Left renal pelvis (tissue), 4 donors: ENCODE measurements at places on chromosomes 7 and 10.

DNA sequence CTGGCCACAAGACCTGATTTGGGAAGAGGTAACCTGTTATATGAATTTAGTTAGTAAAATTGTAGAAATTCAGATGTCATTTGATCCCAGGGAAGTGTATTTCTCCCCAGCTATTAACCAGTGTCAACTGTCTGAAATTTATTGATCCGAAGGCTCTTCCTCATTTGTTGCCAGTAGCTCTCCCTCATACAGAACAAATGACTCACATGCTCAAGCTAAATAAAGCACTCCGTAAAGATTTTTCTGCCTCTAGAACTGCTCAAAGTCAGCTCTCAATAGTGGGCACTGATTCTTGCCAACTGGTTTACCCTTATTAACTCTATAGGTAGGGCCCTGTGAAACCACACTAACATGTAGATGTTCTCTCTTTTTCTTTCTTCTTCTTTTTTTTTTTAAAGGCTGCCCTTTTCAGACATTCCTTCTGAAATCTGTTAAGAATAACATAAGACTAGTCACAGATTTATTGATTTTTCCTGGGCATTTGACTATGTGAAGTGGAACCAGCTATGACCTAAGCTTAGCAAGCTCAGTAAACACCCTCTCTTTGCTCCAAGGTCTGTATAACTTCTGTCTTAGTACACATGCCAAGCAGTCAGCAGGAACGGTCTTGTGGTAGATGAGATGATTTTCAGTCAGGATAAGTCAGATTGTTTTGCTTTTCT lies 21.8 kb downstream of the RPA3 start:
- DNase-seq: no peak

DNA sequence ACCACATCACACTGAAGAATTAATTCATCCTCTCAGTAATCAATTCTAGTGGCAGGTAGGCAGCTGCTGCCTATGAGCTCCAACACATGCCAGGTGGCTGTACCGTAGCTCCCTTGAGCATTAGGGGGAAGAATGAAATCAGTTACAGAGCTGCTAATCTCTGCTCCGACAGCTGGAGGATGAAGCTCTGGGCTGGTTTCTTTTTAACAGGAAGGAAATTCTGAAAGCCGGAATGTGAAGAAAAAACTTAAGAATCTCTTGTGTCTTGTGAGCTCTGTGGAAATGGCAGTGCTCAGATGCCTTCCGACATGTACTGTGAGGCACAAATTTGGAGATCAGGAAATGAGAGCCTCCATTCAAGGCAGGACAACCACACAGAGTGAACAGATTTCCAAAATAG lies 2.8 kb upstream of the AHCYL2 start:
- no peak for DNase-seq

- DNase-seq: no peak
Measured at GRCh38 chr10:124830445-124830844, 28.8 kb downstream of the ABRAXAS2 start.

- DNase-seq: no peak
Measured at GRCh38 chr10:58704671-58705141, 192.0 kb downstream of the BICC1 start.

DNA sequence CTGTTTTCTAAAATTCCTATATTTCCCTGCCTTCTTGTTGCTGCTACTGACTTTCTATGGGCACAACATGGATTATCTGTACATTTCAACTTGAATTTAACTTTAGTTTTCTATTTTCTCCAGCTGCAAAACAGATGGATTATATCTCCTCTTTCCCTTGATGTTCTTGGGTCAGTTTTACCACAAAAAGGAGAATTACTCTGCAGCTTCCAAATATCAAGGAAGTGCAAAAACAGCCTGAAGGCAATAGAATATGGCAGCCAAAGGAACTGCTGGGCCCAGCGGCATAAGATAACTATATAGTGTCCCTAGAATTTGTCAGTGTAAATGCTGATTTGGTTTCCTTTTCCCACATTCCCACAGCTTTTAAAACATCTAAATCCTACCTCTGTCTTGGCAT lies 29.1 kb downstream of the CPED1 start:
- no peak for DNase-seq

GRCh38 chr7:12391922-12392615 lies 11.6 kb downstream of the VWDE start:
- no peak for DNase-seq

GRCh38 chr7:155870334-155871180 lies 58.3 kb upstream of the SHH start:
- no peak for DNase-seq

DNA sequence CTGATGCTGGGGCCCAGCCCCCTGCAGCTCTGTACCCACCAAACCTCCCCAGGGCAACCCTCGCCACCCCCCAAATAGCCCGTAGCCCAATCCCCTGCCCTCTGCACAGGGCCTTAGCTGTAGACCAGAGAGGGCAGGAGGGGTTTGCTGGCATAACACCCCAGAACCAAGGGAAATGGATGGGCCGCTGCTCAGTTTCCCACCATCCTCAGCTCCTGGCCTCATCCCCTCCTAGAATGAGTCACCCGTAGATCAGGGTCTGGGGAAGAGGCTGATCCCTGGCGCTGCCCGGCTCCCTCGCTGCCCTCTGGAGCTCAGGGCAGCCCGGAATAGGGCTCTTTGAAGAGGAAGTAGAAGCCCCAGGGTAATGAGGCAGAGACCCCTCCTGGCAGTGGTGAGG lies 31.2 kb downstream of the LDB3 start:
- DNase-seq: no peak

GRCh38 chr7:95330204-95330960 lies 6.0 kb upstream of the PON1 start:
- DNase-seq: no peak

- DNase-seq: no peak
Measured at GRCh38 chr10:8402576-8402975, 348.1 kb downstream of the GATA3 start.

GRCh38 chr7:142792129-142792528 lies 21.4 kb downstream of the PRSS2 start:
- no peak for DNase-seq

DNA sequence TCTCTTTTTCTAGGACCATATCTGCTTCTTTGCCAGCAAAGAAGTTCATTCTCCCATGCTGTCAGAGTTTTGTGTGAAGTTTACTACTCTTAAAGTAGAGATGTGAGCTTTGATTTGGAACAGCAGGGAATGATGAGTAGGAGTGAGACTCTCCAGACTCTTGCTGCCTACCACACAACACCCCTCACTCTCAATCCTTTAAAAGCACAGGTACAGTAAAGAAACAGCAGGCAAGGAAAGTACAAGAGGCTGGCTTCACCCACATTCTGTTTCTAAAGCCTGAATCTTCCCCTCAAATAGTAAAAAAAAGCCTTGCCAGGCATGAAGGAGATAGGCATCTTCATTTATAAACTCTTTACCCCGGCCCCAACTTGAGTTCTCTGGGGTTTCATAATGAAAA lies 97.3 kb downstream of the ARMH3 start:
- DNase-seq: no peak

GRCh38 chr7:40199076-40199802 lies 64.4 kb downstream of the SUGCT start:
- DNase-seq: no peak

DNA sequence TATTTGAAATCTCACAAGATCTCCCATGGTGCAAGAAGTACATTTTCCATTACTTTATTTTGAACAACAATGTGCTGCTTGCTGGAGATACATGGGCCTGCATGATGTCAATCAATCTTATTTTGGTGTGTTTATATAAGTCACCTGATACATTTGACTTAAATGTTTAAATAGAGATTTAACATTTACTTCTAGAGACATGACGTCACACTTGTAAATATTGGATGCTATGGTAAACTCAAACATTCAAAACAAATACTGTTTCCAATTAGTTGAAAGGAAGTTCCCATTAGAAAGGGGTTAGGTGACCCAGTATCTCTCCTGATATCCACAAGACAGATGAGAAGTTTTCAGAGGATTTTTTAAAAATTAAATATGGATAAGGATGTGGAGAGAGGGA lies 214.5 kb downstream of the NSUN6 start:
- DNase-seq: no peak

DNA sequence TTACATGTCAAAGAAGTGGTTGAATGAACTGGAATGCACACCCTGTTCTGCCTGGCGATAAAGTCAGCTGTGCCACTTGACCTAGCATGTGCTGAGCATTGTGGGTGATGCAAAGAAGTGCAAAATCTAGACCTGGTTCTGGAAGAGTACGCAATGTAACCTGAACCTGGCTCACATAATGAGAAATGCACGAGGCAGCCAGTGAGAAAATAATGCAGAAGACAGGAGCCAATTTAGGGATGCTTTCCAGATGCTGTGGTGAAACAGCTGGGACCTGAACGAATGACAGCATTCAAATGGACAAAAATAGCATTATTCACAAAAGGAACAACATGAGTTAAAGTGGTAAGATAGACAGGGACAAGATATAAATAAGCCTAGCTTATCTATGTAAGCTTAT lies 402.6 kb downstream of the SORCS1 start:
- no peak for DNase-seq

GRCh38 chr10:126036515-126036914 lies 140.2 kb downstream of the FANK1 start:
- DNase-seq: no peak

DNA sequence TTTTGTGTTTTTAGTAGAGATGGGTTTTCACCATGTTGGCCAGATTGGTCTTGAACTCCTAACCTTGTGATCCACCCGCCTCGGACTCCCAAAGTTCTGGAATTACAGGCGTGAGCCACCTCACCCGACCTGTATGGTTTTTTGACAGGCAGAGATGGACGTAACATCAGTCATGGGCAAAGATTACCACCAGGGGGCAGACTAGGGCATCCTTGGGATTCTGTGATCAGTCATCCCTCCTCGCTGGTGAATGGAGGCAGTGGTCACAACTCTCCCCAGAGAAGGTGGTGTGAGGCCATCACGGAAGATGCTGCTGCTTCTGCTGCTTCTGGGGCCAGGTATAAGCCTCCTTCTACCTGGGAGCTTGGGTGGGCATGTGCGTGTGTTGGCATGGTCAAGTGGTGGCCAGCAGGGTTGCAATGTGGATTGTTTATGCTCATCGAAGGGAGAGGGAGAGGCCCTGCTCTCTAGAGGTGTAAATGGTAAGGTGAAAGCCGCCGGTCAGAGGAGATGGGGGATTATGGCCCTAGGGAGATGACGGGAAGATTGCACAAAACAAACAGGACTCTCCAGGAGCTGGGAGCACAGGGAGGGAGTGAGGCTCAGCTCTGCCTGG lies 122.7 kb upstream of the PRSS1 start:
- DNase-seq: no peak

- no peak for DNase-seq
Measured at GRCh38 chr10:25938405-25938804, 4.4 kb downstream of the MYO3A start.

- DNase-seq: no peak
Measured at GRCh38 chr7:65475040-65475726, 101.5 kb downstream of the ZNF92 start.

DNA sequence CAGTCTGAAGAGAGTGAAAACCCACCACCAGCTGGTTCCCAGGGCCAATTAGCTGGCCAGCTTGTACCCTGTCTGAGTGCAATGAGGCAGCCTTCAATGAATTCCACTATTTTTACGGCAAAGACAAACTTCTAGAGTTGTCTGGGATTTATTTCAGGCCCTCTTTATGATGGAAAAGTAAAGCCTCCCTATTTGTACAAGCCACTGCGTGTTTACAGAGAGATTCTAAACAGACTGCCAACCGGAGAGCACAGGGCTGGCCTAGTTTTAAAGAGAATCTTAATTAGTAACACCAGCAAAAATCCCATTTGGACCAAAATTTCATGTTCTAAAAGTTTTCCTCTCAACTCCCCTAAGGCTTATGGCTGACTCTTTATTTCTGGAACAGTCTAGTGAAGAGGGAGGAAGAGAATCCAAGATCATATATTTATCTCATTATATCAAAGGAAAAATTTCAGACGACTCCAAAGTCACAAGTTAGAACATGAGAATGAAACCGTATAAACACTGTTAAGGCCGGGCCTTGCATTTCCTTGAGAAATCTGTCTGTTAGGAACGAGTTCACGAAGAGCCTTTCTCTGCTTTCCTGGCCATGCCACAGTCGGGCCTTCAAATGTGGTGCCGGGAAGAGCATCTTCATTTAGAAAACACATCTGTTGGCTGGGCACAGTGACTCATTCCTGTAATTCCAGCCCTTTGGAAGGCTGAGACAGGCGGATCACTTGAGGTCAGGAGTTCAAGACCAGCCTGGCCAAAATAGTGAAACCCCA lies 724.6 kb upstream of the NRP1 start:
- DNase-seq: no peak

DNA sequence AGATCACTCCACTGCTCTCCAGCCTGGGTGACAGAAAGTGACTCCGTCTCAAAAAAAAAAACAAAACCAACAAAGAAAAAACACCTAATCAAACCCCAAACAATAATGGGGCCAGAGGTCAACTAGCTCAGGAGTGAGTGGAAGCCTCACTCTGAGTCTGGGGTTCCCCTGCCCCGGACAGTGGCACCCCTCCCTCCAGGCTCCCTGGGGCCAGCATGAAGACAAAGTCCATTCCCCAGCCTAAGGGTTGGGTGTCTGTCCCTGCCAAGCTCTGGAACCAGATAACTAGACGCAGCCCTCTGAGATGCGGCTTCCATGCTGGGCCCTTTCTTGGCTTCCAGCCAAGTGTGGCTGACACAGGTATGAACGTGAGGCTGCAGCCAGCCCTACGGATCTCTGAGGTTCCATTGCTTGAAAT lies 1.7 kb upstream of the FUOM start:
- DNase-seq: no peak

DNA sequence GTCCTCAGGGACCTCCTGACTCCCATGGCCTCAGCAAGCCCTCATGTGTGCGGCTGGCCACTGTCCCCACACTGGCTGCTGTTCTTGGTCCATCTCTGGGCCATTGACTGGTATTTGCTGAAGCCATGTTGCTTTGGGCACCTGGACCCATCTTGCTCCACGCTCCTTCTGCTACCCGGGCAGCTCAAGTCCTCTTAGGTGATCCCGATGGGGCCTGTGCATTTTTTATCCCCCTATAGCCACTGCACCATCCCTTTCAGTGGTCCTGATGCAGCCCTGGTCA lies 16.7 kb downstream of the RAMP3 start:
- no peak for DNase-seq

GRCh38 chr10:28984431-28984830 lies 304.4 kb upstream of the LYZL1 start:
- DNase-seq: no peak

DNA sequence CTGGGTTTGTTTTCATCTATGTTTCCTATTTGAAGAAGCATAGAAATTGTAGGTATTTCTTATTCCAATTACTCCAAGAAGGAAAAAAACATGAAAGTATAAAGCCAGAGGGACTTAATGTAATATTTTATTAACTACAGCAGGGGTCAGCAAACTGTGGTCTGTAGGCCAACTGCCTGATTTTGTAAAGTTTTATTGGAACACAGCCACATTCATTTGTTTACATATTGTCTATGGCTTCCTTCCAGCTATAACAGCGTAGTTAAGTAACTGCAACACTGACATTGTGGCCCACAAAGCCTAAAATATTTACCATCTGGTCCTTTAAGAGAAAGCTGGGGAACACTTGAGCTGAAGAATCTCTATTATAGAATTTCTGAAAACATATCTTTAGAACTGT lies 306.2 kb downstream of the BICC1 start:
- DNase-seq: peak; percentile 29
